Stimulated activated CD8-positive, alpha-beta memory T cell treated with anti-CD3 and anti-CD28 coated beads, Interleukin-2, amount 100 ng/mL, for 1 hour (primary cell): ENCODE measurements at places on chromosomes 13 and 19.

DNA sequence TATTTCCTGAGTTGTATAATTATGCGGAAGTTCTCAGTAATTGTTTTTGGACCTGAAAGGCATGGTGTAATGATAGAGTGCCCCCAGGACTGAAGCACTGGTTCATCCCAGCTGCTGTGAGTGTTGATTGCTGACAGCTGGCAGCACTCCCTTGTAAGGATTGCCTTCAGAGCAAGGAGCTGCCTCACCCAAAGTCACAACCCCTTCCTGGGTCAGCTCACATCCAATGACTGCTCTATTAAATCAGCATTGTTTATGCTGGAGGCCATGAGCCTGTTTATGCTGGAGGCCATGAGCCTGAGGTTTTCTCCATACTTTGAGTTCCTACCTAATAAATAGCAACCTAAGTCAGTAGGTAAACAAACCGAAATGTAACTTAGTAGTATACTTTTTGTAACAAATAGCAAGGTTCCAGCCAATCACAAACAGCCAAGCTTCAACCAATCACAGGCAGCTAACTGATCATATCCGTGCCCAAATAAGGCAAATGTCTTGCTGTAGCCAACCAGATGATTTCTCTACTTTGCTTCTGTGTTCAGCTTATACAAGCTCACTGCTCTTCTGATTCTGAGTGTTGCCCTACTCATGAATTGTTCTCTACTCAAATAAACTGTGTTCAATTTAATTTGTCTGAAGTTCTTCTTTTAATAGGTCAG lies 11.7 kb upstream of the SPACA6 start:
- DNase-seq = no peak

DNA sequence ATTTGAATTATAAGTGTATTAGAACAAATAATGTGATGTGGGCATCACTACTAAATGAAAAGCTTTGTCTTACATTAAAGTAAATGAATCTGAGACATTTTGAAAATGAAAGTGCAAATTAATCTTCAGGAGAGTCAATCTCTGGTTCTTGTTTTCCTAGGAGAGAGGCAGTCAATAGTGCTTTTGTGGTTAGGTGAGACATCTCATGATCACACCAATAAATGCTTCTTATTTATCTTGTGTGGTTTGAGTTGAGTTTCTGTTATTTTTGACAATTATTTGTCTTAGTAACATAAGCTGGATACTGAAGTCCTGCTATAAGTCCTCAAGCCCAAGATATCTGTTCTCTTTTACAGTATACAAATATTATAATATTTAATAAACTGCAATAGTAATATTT lies 1378.0 kb upstream of the PCDH9 start:
- no peak for DNase-seq

GRCh38 chr19:1264801-1265614 lies 4.1 kb upstream of the CIRBP start:
- no peak for DNase-seq

- no peak for DNase-seq
Measured at GRCh38 chr19:29448046-29448445, 77.7 kb upstream of the VSTM2B start.

DNA sequence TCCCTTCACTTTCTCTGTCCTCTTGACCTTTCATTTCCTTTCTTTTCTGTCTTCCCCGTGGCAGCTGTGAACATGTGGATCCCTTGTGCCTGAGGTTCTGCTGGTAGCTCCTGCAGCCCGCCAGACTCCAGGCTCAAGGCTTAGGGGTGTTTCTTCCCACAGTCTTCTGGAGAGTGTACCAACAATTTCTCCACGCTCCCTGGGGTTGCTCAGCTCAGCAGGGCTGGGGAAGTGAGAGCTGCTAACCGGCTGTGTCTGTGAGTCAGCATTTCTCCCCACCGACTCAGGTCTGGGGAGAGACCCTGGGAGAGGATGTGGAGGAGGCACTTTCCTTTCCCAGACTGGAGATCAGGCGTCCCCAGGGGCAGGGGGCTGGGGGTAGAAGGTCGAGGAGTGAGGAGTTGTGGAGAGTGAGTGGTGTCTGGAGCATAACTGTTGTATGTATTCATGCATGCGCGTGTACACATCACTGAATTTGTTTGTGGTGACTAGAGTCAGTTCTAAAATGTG lies 193.6 kb downstream of the KCNRG start:
- DNase-seq = no peak

DNA sequence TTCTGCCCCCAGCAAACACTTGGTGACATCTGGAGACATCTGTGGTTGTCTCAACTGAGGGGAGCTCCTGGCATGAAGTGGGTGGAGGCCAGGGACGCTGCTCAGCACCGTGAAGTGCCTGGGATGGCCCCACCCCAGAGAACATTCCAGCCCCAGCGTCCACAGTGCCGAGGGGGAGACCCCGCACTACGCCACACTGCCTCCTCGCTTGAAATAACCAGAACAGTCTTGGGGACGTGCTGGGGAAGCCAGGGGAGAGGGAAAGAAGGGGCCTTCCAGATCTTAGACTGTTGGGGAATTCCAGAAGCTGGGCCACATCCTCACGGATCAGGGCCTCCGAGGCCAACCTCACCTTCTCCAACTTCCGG lies 4.2 kb downstream of the DPP9 start:
- no peak for DNase-seq

GRCh38 chr19:31258211-31259052 lies 90.8 kb downstream of the TSHZ3 start:
- no peak for DNase-seq

- DNase-seq = no peak
Measured at GRCh38 chr19:56112313-56112709, 8.8 kb downstream of the ZNF787 start.
